Ovary (tissue), 10 donors: ENCODE measurements at places on chromosomes 6 and 20. TPM values are rescaled to one million over a fixed set of nuclear protein-coding genes. Genes with fewer than 3 reads are reported as not detected.

DNA sequence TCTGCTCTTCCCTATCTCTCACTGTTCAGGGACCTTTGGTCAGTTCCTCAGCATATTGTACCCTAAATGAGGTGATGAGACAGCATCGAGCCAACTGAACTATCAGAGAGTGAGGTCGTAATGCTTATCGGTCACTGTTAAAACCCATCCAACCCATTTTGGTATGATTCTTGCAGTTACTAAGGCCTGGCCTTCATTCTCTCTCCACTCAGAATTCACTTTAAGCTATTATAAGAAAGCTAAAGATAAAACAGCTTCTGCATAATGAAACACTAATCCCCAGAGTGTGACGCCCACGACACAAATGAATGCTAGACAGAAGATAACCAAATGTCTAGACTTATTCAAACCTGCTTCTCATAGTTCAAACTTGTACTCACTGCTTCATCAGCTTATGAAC is 175.8 kb downstream of the GMPR start:
- no peak for DNase-seq

The ESR1 gene
- 44.2 TPM for total RNA-seq

The ABT1 gene
- total RNA-seq: 12.7 TPM

GRCh38 chr20:35467339-35468224 is 12.2 kb downstream of the CEP250 start:
- peak; percentile 63 for DNase-seq

GRCh38 chr6:158467923-158468322 is 92.0 kb upstream of the TMEM181 start:
- no peak for DNase-seq

DNA sequence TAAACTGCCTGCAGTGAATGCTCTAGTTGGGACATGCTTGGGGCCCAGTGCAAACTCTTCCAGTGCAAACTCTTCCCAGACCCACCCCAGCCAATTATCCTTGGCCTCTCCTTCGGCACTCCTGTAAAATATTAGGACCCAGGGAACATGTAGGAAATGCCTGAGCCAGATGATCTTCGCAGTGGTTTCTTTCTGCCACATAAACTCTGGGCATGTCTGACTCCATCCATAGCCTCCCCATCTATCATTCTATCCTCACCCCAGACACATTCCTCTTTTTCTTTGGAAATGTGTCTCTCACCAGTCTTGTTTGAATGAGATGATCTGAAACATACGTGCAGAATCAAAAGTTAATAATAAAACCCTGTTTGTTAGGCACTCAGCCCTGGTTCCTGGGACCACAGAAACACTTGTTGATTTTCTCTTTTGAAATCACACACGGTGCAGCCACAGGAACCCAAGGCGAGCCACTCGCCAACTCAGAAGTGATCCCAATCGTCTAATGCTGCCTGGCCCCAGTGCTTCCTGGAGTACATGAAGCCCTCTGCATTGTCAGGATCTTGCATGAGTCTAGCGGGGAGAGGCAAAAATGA is 108.9 kb upstream of the CST7 start:
- DNase-seq: no peak

- DNase-seq: no peak
Measured at GRCh38 chr6:139422105-139423036, 47.9 kb upstream of the CITED2 start.

DNA sequence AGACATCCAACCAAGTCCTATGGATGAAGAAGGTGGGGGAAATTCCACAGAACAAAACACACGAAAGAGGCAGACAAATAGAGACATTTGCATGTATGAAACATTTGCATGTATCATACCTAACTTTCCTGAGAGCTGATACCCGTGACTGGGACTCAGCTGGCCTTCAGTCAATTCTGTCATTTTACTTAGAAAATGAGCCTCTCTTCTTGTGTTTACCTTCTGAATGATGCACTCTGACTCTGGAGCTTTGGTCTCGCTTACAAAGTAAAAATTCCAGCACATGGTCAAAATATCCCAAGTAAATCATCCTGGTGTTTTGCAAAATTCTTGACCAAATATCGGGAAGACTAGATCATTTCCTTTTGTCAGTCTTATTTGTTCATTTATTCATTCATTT is 46.9 kb downstream of the MMUT start:
- no peak for DNase-seq

DNA sequence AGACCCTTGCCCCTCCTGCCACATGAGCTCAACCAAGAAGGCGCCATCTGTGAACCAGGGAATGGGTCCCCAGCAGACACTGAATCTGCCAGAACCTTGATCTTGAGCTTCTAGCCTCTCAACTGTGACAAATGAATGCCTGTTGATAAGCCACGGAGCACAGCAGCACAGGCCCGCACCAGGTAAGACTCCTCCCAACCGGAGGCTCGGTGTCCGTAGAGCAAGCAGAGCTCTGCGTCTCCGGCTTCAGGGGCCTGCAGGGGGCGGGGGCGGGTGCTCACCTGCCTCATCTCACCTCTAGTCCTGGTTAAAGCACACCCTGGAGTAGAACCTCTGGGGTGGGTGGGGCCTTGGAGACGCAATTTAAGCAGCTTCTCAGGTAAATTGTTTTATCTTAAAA is 122.7 kb downstream of the SMOC2 start:
- DNase-seq: no peak

- no peak for DNase-seq
Measured at GRCh38 chr6:106973836-106974335, 643 bp downstream of the CD24 start.

GRCh38 chr6:137297887-137298286 is 78.7 kb upstream of the IFNGR1 start:
- no peak for DNase-seq

The ULBP1 gene
- not detected for total RNA-seq

DNA sequence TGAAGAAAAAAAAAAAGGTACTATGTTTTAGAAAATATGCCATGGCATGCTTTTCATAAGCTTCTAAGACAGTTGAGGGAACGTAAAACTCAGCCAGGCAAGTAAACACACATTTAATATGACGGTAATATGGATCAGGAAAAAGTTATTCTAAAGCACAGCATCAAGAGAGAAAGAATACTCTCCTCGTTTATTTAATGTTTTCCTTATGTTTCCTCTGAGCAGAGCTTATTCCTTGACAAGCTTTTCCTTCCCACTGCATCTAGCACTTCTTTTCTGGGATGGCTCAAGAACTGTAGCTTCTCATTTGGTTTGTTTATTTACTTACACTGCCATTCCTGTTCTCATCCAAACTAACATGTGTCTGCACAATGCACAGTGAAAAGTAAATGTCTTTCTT is 2.7 kb upstream of the RSPO3 start:
- DNase-seq: no peak

The TSHZ2 gene
- 18.2 TPM for total RNA-seq

DNA sequence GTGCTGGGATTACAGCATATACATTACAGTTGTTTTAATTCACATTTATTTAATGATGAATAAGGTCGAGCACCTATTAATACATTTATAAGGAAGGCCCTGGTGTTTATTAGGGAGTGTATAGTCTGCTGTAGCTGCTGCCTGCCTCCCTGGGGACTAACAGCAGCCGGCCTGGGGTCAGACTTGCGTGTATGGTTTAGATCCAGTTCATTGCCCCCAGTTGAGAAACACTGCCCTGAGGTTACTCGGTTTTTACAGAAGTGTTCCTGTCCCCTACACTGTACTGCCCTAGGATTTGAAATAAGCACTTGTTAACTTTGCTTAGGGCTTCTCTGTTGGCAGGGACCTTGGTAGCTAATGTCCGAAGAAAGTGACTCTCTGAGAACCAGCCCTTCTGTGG is 4.0 kb downstream of the TTPAL start:
- no peak for DNase-seq

DNA sequence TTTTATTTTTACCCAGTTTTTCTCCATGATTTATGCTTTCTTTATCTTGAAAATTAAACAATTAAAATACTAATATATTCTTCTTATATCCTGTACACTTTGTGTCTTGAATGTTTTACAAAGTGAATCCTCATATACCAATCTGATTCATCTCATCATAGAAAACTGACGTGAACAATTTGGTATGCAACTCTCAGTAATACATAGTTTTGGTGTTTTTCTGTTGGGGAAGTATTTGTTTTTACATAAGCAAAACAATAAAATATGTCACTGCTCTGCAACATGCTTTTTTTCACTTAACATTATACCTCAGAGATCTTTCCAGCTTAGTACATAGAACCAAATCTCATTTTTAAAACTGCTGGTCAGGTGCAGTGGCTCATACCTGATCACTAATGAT is 14.7 kb downstream of the DNAAF9 start:
- no peak for DNase-seq

DNA sequence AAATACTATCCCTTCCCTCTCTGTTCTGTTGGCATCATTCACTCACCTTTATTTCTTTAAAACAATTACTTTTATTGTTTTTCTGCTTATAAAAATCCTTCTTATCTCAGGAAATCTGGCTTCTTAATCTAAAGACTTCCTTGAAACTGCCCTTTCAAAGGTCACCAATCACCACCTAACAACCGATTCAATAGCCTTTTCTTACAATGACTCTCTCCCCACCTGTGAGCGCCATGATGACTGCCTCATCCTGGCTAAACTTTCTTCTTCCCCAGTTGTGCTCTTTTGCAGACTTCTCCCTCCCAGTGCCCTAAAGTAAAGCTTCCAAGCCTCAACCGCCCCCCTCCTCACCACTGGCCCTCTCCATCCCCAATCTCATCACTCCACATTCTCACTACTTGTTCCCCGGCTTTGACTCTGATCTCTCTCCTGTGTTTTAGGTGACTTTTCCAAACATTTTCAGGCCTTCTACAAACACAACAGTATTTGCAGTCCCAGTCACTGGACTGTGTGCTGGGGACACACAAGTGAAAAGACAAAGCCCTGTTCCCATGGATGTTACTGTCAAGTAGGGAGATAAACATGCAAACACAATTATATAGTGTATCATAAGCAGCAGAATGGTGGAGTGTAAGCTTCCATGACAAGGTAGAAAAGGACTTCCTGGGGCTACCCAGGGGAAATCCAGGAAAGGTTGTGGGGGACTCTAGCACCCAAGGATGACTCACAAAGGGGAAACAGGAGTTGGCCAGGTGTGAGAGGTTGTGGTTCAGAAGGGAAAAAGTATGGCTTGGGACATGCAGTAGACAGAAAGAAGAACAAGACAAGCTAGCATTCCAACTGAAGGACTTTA is 12.8 kb downstream of the NHSL1 start:
- no peak for DNase-seq

- DNase-seq: no peak
Measured at GRCh38 chr20:40154514-40154913, 534.5 kb downstream of the MAFB start.

The EZR gene
- 78.4 TPM for total RNA-seq

GRCh38 chr6:2257363-2257762 is 12.0 kb upstream of the GMDS start:
- DNase-seq: no peak

GRCh38 chr20:59403261-59403961 is 103.0 kb downstream of the EDN3 start:
- peak; percentile 38 for DNase-seq

DNA sequence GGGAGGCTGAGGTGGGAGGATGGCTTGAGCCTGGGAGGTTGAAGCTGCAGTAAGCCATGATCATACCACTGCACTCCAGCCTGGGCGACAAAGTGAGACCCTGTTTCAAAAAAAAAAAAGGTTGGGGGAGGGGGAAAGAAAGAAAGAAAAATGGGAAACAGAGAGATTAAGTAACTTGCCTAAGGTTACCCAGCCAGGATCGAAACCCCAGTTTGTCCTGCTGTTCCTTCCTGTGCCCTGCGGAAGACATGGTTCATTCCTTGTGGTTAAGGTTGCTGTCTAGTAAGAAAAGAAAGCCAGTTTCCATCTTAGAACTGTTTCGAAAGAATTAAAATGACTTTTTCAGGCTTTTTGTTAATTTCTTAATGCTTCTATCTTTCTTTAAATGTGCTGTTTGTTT is 29.8 kb downstream of the C6orf89 start:
- DNase-seq: peak; percentile 4

DNA sequence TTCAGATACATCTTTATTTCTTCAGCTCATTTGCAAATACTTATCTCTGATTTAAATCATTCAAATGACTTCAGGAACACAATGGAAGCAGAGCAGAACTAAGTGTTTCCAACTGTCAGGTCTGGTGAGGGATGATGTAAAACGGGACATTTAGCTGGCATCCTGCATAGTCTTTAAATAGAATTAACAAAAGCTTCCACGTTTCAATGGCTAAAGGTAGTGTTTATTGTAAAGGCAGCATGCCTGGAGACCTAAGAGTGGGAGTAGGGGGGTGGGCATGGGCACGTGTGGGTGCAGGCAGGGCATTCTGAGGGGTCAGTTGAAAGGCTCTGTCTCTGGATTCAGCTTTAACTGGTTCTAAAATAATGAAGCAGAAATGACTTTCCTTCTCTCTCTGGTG is 174.9 kb downstream of the PLCB1 start:
- no peak for DNase-seq

DNA sequence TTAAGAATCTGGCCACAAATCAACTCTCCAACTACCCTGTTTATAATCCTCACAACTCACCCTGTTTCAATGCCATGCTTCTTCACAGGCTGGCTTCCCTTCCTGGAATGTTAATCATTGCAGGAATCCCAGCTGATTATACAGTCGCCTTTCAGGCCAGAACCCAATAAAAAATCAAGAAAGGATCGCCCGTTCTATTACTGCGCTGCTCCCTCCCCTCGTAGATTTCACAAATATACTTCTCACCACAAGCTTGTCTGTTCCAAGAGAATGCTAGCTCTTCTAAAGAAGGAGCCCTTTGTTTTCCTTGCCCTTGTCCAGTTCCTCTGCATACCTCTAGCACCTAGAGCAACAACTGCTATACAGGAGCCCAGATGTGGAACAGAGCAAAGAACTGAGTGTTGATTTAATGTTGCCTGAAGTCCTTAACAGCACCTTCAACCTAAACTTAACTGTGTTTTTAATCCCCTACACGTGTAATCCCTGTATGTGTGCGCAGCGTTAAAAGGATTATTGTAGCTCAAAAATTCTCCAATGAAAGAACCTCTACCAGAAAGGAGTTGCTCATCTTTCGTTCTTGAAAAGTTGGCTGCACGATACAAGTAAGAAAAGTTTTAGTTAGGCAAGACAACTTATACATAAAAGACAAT is 988 bp downstream of the ECHDC1 start:
- no peak for DNase-seq

DNA sequence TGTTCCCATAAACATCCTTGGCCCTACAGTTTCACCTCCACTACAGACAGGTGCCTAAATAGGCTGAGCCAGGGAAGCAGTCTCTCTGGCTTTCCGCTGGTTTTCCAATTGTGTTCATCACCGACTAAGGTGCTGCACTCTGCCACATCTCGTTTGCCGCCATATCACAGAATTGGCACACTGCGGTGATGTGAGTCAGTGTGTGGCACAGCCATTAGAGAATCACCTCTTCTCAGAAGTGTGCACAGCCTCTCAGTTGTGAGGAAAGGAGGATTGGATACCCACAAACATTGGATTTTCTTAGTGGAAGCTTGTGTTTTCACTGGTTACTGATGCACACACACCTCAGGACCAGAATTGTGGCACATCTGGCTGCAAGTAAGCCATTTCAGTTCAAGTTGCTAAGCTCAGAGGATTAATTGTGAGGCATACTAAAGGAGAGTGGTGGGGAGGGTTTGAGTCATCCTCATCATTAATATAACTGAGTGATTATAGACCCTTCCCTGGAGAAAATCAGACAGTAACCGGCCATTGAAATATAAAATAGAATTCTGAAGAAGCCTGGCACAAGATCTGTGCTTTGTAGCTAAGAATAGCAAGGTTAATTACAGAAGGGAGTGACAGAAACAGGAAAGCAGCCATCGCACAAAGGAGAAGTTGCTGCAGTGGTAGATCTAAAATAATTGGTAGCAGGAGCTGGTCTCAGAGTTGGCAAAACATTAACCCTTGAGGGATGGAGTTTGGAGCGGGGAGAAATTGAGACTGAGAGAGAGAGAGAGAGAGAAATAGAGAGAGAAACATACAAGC is 506.9 kb downstream of the LMBRD1 start:
- DNase-seq: no peak

The SPTLC3 gene
- 7.6 TPM for total RNA-seq

- DNase-seq: no peak
Measured at GRCh38 chr6:148530394-148530953, 187.8 kb downstream of the SASH1 start.
